ENCODE measurements at places on chromosomes 4 and X.
A peak's percentile ranks its signal among the peaks of the same experiment; 100 is the strongest.

GRCh38 chrX:133391111-133391510, 24.2 kb downstream of the GPC4 start:
- no peak for DNase-seq

GRCh38 chrX:54208531-54208930, 25.5 kb upstream of the FAM120C start:
- no peak for DNase-seq

DNA sequence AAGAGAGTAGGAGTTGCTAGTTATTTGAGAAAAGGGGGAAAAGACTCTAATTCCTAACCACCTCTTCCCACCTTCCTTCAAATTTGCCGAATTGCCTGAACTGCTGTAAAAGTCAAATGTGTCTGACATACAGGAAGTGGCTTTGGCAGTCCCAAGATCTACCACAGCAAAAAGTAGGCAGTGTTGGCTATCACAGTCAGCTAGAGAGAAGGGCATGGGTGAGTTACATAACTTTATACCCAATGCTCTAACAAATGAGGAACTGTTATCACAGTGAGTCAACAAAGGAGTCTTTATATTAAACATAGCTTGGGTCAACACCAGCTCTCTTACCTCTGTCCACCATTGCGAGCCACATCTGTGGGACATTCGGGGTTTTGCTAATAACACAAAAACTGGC, 2.4 kb upstream of the MBNL3 start:
- DNase-seq = peak; percentile 85

DNA sequence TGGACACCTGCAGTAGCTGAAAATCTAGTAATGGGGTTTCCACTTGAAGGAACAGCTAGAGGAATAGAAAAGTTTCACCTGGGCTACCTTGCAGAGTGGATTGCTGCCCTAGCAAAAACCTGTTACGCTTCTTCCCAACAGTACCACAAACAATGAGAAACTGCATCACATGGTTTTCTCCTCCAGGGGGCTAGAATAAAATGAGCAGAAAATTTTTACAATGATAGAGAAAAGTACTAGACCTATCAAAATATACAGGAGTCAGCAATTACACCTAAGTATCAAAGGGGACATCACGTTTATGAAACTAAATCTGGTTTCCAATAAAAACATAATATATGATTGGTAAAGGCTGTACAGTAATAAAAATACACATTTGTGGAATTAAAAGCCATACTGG, 423.1 kb upstream of the PITX2 start:
- no peak for DNase-seq

DNA sequence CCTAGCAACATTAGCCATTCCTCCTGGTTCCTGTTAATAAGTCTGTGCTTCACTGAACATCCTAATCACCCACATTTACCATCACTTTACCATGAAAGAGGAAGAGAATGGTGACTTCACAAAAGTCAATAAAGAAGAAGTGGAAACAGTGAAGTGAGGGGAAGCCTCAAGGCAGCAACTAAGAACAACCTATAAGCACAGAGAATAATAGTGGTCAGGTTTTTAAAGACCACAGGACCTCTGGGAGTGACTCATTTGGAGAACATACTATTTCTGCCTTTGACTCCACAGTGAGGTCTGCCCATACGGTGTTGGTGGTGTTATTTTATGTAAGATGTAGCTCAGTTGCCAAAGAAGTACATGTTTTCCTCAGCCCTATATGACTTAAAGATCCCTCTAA, 86.0 kb upstream of the TET2 start:
- peak; percentile 42 for DNase-seq

DNA sequence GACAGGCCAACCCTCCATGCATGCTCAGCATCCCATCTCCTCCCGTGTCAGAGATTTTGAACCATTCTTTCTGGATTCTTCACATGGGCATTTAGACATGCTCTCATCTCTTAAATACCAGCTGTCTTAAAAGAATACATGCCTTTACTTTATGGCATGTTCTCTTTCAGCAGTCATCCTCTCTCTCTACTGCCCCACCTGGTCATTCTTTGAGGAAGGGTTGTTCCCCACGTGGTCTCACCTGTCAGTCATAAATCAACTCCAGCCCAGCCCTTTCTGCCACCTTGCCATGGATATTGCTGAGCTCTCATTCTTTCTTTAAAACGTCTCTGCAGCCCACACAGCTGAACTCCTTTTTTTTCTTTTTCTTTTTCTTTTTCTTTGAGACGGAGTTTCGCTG, 111.3 kb downstream of the ARHGAP10 start:
- peak; percentile 6 for DNase-seq

DNA sequence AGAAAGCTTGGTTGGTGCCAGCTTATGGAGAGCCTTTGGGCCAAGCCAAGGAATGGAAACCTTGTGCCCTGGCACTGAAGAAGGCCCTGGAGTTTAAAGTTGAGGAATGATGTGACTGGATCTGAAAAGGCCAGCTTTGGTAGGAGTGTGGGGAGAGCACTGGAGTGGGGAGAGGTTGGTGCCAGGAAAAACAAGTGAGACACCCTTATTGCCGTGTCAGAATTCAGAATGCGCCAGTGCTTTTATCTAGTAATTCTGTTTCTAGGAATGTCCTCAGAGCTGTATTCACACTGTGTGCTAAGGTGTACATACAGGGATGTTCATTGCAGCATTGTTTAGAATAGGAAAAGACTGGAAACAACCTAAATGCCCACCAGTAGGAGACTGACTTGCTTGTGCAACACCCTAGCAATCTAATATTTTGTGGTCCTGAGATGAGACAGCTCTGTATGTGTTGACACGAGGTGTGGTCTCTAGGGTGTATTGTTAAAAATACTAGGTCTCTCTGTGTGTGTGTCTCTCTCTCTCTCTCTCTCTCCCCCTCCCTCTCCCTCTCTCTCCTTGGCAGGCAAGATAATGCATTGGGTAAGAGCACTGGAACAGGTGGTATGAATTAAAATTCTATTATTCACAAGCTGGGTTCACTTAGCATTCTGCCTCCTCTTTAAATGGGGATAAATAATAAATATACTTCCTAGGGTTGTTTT, 107.8 kb downstream of the GATB start:
- no peak for DNase-seq

DNA sequence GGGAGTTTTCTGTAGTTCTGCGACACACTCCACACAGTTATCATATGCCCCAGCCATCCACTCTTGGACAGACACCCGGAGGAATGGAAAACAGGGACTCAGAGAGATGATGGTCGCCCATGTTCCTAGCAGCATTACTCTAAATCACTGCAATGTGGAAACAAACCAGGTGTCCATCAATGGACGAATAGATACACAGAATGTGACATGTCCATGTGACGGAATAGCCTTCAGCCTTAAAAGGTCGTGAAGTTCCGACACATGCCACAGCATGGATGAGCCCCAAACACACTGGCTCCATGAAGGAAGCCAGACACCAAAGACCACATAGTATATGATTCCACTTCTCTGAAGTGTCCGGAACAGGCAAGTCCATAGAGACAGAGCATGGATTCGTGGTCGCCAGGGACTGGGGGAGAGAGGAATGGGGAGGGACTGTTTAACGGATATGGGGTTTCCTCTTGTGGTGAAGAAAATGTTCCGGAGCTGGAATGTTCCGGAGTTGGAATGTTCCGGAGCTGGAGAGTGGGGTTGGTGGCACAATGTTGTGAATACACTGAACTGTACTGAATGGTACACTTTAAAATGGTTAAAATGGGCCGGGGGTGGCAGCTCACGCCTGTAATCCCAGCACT, 28.7 kb upstream of the AFAP1 start:
- DNase-seq = no peak

DNA sequence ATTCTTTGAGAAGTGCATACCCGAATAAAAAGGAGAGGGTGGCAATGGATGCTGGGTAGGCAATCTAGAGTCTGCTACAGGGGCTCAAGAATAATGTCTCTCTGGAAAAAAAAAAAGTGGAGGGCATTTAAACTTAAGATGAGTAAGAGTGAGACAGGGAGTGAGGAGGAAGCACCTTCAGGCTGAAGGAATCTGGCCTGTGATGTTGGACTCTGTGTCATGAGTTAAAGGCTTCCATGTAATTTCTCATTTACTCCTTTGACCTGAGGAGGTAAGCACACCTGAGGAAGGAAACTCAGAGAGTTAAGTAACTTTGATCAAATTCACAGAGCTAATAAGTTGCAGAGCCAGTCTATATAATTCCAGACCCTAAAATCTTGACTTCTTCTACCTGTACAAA, 3.2 kb upstream of the PRKG2 start:
- no peak for DNase-seq

DNA sequence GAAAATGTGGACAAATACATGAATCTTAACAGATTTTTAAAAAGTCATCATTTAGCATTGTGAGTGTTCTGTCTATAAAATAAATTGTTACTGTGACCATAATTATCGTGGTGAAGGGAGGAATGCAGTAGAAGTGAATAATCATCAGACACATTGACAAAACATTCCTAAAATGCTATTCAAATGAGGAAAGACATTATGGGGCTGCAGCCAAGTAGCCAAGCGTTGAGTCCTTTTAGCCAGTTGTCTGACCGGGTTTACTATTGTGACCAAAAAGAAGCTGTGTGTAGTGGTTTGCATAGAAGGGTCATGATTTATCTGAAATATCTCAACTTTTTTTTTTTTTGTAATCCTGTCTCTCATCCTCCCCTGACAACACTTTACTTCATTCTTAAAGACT, 19.5 kb downstream of the WWC2 start:
- DNase-seq = no peak

GRCh38 chr4:152073351-152074087, 312.7 kb upstream of the GATB start:
- no peak for DNase-seq

DNA sequence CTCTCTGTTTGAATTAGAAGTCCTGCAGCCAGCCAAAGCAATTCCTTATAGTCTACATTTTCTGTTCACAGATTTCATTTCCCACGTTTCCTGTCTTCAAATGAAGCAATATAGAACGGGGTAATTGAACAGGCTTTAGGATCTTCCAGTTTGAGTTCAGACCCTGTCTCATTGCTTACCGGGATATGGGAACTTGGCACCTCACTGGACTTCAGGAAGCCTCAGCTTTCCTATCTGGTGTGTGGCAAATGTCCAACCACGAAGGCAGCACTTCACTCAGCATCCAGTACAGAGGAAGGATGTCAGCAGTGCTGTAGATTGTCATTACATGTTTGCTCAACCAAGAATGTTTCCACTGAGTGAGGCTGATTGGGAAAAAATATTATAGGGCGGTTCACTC, 271.1 kb upstream of the ZFP42 start:
- DNase-seq = no peak

- DNase-seq = peak; percentile 47
Observed at GRCh38 chr4:71713611-71714203, 70.2 kb downstream of the GC start.

DNA sequence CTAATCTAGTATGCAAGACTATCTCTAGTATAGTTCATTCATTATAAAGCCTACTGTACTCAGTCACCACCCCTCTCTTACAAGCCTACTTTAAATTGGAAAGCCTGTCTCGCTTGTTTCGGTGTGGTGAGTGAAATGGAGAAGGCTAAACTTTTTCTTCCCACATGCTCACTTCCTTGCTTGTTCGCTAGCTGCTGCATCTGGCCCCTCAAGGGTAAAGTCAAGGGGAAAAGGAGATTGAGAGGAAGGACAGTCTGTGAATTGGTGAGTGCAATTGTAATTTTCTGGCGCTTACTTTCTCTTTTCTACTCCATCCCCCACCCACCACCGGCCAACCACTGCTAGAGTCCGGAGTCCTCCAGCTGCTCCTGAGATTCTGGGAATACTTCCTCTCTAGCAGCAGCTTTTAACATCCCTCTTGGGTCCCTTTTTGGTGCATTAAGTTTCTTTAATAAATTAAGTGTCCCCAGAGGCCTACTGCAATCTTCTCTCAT, 12.1 kb upstream of the ARAP2 start:
- DNase-seq = no peak
